ENCODE measurements at places on chromosomes 16 and 17.

DNA sequence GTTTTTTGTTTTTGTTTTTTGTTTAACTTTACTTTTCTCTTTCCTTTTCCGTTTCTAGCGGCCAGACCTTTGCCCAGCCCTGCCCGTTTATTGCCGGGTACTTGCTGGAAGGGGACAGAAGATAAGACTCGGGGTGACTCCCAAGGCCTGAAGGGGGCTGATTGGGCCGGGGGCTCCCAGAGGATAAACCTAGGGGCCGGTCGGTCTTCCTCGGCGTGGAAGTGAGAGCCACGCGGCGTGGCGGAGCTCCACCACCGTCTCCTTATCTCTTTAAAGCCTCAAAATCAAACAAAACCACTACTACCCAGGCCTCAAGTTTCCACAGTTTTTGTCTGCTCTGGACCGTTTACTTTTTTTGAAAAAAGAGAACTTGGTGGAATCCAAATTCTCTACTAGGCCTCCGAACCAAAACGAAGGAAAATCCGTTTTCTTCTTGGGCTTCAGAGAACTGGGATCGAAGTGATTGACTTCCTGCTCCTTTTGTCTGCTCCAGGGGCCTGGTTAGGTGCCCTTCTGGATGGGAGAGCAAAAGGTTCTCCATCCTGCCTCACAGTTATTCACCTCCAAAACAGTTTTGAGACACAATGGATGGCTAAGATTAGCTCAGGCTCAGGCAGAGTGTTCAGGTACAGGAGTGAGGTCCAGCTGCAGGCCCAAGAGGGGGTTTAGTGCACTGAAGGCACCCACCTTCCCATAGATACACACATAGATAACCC lies 8.5 kb upstream of the HOXB9 start:
- DNase-seq, result no peak

DNA sequence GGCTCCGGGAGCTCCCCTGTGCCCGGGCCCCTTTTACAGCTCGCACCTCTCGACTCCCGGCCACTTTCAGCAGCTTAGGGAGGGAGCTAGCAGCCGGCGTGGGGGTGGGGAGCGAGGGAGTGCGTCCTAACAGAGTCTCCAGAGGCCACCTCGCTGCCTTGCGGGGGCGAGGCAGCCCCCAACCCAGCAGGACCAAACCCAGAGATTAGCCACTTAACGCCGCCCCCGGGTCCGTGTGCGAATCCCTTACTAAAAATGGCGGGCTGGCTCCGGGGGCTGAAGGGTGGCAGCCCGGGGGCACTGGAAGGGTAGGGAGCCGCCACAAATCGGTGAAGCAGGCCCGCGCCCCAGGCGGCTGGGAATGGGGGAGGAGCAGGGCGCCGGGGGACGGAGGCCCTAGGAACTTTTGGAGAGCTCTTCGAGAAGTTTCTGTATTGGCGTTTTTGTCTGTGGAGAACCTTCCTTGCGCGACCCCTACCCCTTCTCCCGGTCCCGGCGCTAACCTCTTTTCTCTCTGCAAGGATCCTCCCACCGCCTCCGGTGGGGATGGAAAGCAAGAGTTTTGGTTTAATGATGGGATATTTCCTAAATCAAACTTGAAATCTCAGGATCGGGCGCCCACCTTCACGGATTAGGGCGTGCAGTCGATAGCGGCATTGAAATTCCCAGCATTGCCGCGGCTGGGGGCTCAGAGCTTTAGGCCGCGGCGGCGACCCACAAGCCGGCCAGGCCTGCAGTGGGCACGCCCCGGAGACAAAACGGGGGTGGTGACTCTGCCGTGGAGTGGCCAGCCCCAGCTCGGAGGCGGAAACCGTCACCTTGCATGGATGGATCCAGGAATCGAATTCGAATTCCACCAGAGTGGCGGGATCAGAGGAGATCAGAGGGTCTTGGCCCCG lies 793 bp upstream of the IRX3 start:
- DNase-seq, result no peak

GRCh38 chr17:58403311-58403710 lies 14.0 kb downstream of the RNF43 start:
- no peak for DNase-seq

- DNase-seq, result no peak
Measured at GRCh38 chr16:51166541-51166940, 15.5 kb upstream of the SALL1 start.

DNA sequence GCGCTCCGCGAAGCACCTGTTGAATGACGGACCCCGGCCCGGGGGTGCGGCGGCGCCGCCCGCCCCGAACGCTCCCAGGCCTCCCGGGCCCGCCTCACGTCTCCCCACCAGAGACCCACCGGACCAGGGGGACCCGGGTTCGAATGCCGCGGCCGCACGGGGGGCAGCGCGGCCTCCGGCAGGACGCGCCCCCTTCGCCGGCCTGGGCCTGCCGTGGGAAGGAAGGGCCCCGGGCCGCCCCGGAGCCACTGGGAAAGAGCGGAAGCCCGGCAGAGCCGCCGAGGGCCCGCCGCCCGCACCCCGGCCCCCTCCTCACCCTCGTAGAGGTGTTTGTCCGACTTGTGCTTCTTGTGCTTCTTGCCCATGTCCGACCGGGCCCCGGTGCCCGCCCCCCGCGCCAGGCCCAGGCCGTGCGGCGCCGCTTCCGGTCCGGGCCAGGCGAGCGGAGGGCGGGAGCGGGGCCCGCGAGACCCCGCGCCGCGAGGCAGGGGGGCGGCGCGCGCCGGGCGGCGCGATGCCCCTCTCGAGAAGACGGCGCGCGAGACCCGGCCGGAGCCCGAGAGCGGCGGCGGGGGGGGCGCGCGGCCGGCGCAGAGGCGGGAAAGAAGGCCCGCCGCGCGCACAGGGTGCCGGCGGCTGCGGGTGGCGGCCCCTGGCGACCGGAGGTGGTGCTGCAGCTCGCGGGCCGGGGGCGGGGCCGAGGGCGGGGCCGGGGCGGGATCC lies at the start of gene BRD7:
BRD7 (minus strand) TSS at position 579 of the 723 bp plus-strand sequence; CDS start at position 365, 214 bp downstream.
- DNase-seq, result peak; percentile 76

GRCh38 chr16:56911771-56912571 lies 20.0 kb upstream of the HERPUD1 start:
- no peak for DNase-seq

GRCh38 chr16:52861614-52862022 lies 191.1 kb downstream of the CHD9NB start:
- DNase-seq, result no peak

GRCh38 chr16:78647019-78647418 lies 547.6 kb downstream of the WWOX start:
- no peak for DNase-seq

DNA sequence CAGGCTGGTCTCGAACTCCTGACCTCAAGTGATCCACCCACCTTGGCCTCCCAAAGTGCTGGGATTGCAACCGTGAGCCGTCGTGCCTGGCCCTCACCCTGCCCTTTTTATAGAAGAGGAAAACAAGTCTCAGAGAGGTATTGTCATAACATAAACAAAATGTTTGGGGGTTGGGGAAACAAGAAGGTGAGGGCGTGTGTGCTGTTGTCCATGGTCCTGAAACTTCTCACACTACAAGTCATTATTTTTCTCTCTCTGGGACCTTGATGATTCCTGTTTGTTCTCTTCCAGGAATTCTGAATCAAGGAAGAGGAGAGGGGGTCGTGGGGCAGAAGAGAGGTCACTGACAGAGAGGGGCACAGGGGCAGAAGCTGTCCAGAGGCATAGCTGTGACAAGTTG lies 160.2 kb upstream of the LHX1 start:
- DNase-seq, result no peak

DNA sequence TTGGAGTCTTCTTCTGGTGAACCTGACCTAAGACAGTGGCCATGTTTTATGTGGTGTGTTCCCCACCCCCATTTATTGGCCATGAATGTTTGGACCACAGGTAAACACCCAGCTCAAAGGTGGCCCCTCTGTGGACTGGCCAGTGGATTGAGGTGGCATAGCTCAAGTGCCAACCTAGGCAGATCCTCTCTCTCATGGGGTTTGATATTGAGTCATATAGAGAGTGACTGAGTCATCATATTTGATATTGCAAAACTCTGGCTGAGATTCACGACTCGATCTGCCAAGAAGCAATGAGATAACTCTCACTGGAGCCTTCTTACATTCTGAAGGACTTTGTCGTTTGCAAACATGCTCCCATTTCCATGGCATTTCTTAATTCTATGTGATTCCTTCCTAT lies 10.5 kb upstream of the TEKT3 start:
- peak; percentile 18 for DNase-seq

DNA sequence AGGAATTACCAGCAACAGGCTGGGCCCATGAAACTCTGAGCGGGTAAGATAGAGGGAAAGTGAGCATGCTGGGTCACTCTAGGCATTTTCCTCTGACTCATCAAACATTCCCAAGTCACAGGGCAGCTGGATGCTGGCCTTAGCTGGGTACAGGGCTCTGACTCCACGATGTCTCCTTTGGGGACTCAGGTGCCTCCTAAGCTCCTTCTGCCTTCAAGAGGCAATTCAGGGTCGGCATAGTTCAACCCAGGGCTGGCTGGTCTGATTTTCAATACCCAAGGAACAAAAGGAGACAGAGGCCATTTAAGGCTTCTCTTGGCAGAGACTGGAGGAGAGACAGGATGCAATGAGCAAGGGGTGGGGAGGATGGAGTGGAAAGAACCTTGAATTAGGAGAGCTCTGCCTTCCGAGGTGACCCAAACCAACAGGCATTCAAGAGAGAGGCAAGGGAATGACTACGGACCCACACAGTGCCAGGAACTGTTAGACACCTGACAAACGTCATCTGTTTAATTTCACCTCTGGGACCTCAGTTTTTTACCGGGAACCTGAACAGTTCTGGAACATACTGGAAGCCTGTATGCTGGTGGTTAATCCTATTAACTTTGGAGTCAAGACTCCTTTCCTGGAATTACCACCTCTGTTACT lies 910 bp downstream of the WBP2 start:
- DNase-seq, result no peak

DNA sequence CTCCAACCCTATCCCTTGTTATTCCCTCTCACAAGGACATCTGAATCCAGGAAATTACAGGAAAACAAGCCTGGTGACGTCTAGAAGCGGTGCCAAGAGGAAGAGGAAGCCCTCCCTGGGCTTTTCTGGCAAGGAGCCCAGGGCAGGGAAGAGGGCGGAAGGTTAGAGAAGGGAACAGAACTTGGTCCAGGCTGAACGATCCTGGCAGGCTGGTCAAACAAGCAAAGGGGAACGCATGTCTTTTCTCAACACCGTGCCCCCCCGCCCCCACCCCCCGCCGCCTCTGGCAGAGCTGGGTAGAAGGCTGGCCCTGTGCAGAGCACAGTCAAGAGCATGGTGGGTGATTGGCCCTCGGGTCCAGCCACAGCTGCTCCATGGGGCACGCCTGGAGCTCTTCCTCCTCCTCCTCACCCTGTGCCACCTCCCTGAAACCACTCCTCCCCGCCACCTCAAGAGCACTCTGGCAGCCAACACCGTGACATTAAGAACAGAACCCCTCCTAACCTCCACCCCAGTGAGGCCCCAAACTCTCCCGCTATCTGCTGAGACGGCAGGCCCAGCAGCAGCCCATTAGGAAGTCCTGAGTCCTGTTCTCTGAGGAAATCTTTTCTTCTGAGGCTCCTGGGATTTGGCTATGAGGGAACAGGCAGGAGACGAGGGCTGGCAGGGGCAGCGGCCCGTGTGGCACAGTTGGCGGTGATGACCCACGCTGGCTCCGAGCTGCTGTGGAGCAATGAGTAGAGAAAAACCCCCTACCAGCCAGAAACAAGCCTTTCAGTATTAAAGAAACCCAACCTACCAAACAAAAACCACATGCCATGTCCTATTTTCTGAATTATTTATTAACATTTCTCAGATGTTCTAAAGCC lies 7.3 kb downstream of the C16orf86 start:
- no peak for DNase-seq

DNA sequence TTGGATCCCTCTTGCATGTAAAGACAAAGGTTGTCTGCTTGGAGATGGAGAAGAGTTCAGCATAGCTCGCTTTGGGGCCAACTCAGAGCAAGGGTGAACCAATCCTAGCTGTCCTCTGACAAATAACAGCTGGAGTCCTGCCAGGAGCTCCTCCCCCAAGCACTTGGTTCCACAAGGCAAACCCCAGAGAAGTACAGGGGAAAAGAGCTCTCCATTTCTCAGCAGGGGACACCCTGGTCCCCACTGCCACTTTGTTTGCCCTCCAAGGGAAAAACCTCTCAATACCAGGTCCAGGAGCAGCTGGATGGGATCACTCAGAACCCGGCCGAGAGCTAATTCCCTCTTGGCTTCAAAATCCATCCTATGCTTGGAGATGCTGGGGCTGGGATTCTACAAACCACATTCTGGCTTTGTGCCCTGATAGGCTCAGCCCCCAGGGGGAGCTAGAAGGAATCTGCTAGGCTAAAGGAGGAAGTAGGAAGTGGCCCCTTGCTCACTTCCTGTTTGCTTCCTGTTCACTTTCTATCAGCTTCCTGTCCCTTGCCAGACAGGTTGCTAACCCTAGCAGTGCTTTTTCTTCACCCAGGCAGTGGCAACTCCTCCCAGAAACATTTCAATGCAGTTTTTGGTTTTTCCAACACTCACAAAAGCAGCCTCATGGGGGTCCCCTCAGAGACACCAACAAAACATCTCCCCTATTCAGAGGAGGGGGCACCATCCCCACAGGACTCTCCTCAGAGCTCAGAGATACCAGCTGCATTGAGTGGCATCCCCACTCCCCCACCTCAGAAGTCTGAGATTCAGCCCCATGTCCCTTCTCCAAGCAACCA lies 30.7 kb downstream of the CDRT4 start:
- DNase-seq, result peak; percentile 56
